NCI-H460 (cell line): ENCODE measurements at places on chromosomes 11 and 22. TPM values are rescaled to one million over a fixed set of nuclear protein-coding genes. Genes with fewer than 3 reads are reported as not detected.

PRR33 gene
- not detected in 2 replicates for total RNA-seq

NXPE1 gene
- total RNA-seq = not detected in 2 replicates

GRCh38 chr22:49655168-49655812 is 172.4 kb downstream of the BRD1 start:
- DNase-seq = no peak

GRCh38 chr22:28034760-28035401 is 115.8 kb upstream of the PITPNB start:
- DNase-seq = no peak

DNA sequence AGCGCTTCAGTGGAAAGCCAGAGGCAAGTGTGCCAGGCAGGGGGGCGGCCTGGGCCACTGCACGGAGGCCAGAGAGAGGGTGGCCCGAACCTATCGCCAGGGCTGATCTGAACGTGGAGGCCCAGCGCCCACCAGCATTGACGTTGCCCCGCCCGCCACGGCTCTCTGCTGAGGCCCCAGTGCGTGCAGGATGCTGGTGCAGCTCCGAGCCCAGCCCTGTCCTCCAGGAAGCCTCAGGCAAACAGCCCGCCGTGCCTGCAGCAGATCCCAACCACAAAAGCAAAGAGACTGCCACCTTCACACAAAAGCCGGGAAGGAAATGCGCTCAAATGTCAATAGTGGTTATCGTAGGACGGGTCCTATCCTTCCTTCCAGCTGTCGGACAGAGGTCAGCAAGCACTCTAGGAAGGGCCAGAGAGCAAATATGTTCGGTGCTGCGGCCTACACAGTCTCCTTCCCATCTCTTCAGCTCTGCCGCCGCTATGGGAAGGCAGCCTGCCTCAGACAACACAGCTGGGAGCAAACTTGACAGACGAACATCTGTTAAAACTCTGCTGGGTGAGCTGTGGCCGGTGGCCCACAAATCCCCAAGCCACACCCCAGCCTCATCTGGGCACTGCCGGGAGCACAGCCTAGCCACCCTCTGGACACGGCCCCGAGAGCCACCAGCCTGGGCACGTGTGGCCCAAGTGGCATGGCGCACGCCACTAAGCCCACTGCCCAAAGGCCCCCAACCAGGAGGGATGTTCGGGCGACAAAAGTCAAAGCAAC is 146.2 kb downstream of the CRYBB2 start:
- no peak for DNase-seq

DNA sequence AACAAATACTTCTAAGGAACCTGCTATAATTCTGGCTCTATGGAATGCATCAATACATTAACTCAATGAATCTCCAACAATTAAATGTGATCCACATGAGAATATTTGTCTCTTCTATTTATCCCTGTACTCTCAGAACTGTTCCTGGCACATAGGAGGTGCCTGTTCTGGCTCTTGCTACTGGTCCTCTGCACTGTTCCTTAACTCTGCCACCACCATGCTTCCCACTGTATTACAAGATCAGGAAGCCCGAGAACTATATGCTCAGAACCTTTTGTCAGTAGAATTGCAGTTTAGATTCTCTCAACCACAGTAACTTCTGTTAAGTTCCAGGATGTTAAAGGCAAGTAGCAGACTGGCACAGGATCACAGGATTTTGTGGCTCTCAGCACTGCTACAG is 376.3 kb upstream of the CCDC90B start:
- no peak for DNase-seq

ABTB2 gene
- 1.3 and 1.9 TPM in 2 replicates for total RNA-seq

DENND5A gene
- total RNA-seq = 36.5 and 46.3 TPM in 2 replicates

DNA sequence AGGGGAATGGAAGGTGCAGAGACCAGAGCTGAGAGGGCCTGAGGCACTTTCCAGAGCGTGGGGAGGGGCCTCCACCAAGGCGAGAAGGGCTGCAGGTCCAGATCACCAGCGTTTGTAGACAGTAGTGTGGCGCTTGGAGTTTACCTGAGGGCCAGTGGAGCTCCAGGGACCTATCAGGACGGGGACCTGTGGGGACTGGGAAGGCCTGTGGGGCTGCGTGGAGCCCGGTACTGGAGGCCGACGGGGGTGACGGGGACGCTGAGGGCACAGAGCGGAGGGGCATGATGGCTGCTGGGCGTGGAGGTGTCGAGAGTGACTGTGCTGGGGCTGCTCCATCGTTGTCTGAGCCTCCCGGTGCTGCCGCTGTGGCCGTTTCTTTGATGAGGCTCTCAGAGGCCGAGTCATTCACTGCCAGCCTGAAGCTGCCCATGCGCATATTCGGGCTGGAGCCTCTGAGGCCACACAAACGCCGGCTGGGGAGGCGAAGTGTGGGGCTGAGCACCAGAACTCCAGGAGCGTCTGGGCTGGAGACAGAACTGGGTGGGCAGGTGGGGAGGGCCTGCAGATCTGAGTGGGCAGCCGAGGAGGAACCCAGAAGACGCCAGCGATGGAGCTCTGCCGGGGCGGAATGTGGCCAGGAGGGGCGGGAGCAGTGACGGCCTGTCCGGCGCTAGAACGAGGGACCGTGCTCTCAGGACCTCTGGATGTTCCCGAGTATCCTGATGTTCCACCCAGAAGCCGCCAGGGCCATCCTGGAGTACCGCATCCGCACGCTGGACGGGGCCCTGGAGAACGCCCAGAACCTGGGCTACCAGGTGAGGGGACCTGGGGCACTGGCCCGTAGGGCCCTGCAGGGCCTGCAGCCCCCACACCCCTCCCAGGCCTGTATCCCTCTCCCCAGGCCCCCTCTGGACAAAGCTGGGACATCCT is 2.6 kb downstream of the PGGHG start:
- no peak for DNase-seq

CBX6 gene
- 29.3 and 31.8 TPM in 2 replicates for total RNA-seq

BTBD10 gene
- total RNA-seq = 57.0 and 57.3 TPM in 2 replicates

DNA sequence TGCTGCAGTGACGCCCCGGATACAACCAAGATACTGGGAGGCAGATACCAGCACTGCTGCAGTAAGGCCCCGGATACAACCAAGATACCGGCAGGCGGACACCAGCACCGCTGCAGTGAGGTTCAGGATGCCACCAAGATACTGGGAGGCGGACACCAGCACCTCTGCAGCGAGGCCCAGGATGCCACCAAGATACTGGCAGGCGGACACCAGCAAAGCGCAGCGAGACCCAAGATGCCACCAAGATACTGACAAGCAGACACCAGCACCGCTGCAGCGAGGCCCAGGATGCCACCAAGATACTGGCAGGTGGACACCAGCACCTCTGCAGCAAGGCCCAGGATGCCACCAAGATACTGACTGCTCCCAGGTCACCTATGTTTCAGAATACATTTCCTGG is 225.2 kb downstream of the BRD1 start:
- no peak for DNase-seq

DNA sequence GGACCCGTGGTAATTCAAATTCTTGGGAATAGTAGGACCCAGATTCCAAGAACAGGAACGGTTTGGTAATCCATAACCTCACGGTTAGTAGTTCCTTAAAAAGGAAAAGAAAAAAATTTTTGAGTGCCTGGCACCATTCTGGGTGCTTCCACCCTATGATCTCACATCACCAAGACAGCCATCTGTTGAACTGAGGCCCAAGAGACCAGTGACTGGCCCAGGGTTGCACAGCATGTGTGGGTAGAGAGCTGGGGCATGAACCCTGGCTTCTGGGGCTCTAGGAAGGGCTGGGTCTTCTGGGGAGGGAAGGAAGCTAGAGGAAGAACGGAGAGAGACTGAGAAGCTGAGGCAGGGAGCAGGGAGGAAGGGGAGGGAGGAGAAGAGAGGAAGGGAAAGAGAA is 4.7 kb upstream of the SPI1 start:
- DNase-seq = no peak

- no peak for DNase-seq
Measured at GRCh38 chr11:39932966-39933365, 1526.5 kb downstream of the LRRC4C start.

DNA sequence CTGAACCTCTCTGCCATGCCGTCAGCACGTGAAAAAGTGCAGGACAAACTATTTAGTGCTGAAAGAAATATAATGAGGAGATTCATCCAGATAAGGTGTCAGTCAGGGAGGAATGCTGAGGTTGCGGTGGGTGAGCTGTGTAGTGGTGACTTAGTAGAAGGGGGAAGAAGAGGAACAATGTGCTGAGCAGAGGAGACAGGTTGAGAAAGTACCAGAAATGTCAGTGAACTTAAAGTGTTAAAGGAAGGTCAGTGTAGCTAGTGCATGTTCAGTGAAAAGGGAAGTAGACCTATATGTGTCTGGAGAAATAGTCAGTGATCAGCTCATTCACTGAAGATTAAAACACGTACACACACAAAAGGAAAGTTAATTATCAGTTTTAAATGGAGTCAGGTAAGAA is 237.6 kb upstream of the CCDC179 start:
- DNase-seq = no peak

GRCh38 chr22:37269936-37270678 is 12.2 kb upstream of the CYTH4 start:
- no peak for DNase-seq

MS4A18 gene
- not detected in 2 replicates for total RNA-seq

DNA sequence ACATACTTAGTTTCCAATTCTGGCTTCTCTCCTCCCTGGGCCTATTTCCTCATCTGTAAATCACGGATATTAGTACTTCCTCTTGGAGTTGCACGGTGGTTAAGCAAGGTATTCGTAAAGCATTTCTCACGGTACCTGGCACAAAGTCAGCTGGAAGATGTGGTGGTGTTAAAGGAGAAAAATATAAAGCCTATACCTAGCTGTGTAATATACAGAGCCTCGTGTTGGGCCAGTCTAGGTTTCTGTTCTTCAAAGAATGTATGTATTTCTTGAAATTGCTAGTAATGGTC is 47.2 kb downstream of the DBX1 start:
- DNase-seq = no peak

DNA sequence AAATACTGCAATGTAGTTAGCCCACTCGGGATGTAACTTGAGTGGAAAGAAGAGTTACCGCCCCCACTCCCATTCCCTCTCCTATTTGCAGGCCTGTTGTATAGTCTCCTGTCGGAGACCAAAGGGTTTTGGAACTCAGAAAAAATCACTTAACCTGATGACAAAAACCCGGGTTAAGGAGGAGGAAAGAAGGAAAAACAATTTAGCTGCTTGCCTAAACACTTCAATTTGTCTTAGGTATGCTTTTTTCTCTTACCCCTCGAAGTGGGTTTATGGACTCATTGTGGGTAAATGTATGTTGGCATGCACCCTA is 2.2 kb downstream of the YAP1 start:
- DNase-seq = no peak

TBX1 gene
- total RNA-seq = 2.6 and 3.3 TPM in 2 replicates

GRCh38 chr11:12640926-12641849 is 33.0 kb upstream of the TEAD1 start:
- DNase-seq = no peak

DNA sequence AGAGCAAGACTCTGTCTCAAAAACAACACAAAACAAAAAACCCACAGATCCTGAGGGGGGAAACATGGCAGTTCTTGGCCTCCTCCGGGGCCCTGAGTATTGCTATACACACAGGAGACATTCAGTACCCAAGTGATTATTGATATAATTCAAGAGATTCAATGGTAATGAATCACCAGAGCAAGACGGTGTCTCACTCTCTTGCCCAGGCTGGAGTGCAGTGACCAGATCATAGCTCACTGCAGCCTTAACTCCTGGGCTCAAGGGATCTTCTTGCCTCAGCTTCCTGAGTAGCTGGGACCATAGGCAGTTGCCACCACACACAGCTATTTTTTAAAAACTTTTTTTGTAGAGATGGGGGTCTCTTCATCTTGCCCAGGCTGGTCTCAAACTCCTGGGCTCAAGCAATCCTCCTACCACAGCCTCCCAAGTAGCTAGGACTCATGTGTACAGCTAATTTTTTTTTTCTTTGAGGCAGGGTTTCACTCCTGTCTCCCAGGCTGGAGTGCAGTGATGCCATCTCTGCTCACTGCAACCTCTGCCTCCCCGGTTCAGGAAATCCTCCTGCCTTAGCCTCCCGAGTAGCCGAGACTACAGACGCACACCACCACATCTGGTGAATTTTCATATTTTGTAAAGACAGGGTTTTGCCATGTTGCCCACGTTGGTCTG is 21.8 kb upstream of the PIK3C2A start:
- no peak for DNase-seq

SLC6A5 gene
- total RNA-seq = not detected in 2 replicates

DNA sequence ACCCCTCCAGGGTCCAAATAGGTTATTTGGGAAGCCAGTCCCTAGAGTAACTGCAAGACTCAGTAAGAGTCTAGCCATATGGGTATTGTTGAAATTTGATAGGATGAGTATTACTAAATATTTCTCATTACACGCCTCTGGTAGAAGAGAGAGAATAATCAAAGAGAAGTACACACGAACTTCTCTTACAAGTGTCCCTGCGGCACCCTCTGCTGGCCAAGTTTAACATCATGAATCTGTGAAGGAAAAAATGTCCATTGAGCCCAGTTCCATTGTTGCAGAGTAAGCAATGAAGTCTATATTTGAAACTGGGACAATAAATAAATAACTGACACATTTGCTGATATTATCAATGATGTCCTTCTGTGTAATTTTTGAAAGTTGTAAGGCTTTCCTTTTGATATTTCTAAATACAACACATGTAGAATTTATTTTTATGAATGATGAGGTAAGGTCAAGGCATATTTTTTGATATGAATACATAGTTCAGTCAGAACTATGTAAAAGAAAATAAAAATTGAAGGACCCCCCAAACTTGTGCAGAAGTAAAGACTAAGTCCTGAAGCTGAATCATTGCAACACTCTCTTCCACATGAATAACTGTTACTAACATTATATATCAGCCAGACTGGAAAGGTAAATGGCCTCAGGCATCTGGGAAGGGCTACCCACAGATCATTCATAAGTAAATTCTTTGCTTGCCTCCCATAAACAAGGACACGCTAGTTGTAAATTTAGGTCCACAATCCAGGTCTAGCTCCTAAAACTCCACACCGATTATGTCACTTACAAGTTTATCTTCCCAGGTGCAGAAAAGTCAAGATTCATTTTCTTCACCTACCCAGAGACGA is 10.0 kb downstream of the OR51L1 start:
- peak; percentile 41 for DNase-seq

GAL3ST3 gene
- total RNA-seq = not detected in 2 replicates
